H9 (cell line): ENCODE measurements at places on chromosomes 1 and 21. TPM values are rescaled to one million over a fixed set of nuclear protein-coding genes. Genes with fewer than 3 reads are reported as not detected.

Gene HSF2BP
- total RNA-seq = 1.5 and 1.7 TPM in 2 replicates

Gene NCMAP
- total RNA-seq = 0.33 and 0.35 TPM in 2 replicates

Gene NR5A2
- 4.7 and 4.8 TPM in 2 replicates for total RNA-seq

Gene TCHH
- total RNA-seq = not detected in 2 replicates

Gene DISP1
- 2.5 and 2.6 TPM in 2 replicates for total RNA-seq

Gene AMY1B
- total RNA-seq = not detected in 2 replicates

Gene TTC24
- 0.26 TPM in 1 of 2 replicates, not detected in the other for total RNA-seq
